ENCODE measurements at places on chromosomes 11 and 22. TPM values are rescaled to one million over a fixed set of nuclear protein-coding genes. Genes with fewer than 3 reads are reported as not detected.

CEND1 gene
- 0.24 TPM for polyA plus RNA-seq

PANX3 gene
- not detected for polyA plus RNA-seq

BANF1 gene
- 225 TPM for polyA plus RNA-seq

VSIG10L2 gene
- not detected for polyA plus RNA-seq

KCNQ1OT1 gene
- polyA plus RNA-seq, result 2.5 TPM

SREBF2 gene
- 92.9 TPM for polyA plus RNA-seq

OR4D5 gene
- not detected for polyA plus RNA-seq

RASSF10 gene
- polyA plus RNA-seq, result 13.5 TPM

CCDC88B gene
- polyA plus RNA-seq, result 7.4 TPM

NCAM1 gene
- polyA plus RNA-seq, result 39.0 TPM

TNNT3 gene
- 2.5 TPM for polyA plus RNA-seq

SCT gene
- polyA plus RNA-seq, result 1.2 TPM

P2RX6 gene
- 1.6 TPM for polyA plus RNA-seq

DNA sequence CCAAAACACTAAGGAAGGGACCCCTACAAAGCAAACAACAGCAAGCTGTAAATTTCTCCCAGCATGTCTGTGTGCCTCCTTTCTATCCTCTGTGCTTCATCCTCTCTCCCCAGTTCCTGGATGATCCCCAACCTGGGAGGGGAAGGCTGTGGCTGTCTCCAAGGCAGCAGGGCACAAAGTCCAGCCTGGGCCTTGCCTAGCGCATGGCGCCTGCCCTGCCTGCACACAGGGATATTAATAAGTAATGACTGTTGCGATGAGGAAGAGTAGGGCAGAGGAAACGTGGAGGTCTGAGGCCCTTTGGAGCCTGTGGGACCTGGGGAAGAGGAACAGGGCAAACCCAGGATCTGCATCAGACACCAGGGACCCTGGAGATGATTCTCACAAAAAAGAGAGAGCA lies 2.0 kb downstream of the USH1C start:
- DNase-seq, result no peak

DNA sequence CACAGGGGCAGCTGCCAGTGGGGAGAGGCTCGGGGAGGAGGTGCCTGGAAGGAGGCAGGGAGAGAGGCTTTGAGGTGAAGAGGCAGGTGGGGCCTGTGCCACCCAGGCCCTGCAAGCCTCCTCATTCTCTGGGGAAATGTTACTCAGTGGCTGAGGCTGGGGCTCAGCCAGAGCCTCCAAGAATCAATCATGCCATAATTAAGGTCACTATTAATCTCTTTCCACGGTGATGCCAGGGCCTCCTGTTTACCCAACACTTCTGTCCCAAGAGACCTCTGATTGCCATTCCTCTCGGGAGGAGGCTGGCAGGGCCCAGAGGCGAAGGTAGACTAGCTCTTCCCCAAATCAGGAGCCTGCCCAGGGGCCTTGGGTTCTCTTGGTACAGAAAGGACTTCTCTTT lies 38.4 kb downstream of the GDPD5 start:
- DNase-seq, result no peak

DNA sequence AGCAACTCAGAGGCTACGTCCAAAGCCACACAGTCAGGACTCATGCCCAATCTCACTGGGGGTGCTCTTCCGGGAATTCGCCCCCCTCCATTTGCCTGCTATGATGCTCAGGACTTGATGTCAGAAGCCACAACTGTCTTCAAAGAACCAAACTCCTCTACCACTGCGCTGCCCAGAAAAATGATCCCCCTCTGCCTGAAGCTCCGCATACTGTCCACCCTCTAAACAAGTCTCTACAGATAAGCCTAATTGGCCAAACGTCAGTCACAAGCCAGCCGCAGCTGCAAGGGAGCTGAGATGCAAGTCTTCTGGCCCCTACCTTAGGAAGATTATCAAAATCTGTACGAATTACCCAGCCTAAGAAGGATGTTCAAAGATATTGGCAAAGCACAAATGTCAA lies 294.6 kb downstream of the BUD13 start:
- DNase-seq, result no peak

GRCh38 chr22:37972527-37972926 lies 11.8 kb downstream of the SOX10 start:
- no peak for DNase-seq

DNA sequence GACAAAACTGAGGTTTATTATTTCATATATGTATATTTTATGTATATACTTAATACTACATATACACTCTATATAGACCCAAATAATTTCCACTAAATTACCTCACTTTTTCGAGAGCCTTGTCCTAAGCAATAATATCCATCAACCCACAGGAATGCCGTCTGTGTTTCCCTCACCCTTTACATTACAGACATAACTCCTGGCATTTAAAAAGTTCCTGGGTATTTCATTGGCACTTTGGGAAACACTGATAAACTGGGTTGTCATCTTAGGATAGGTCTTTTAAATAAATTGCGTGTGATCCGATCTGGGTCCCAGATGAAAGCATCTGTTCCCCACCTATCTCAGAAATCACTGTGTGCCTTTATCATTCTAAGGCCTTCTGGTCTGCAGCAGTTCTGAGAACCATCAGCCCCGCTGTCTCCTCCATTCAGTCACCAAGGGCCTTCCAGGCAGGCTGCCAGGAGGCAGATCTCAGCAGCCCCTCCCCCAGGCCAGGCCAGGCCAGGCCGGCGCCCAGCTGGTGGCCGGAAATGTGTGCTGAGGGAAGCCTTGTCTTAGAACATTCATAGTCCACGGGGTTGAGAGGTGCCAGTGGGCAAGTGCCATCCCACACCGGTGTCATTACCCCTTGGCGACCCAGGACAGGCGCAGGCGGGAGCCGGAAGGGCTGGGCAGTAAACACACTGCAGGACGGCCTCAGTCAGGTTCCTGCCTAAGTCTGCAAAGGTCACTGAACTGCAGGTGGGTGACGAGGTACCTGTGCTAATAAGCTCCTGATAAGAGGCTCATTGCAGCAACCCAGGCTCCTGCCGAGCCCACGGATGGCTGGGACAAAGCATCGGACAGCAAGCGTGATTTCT lies 3.3 kb downstream of the FGF19 start:
- peak; percentile 89 for DNase-seq

- DNase-seq, result no peak
Measured at GRCh38 chr11:12860827-12861226, 148.3 kb upstream of the RASSF10 start.

GRCh38 chr22:22789922-22790845 lies 97.4 kb upstream of the IGLL5 start:
- no peak for DNase-seq

GRCh38 chr11:98180511-98180910 lies 840.2 kb upstream of the CNTN5 start:
- DNase-seq, result no peak

- DNase-seq, result no peak
Measured at GRCh38 chr11:16086229-16086819, 270.0 kb downstream of the SOX6 start.

GRCh38 chr11:63244862-63245261 lies 1.5 kb upstream of the SLC22A25 start:
- no peak for DNase-seq

DNA sequence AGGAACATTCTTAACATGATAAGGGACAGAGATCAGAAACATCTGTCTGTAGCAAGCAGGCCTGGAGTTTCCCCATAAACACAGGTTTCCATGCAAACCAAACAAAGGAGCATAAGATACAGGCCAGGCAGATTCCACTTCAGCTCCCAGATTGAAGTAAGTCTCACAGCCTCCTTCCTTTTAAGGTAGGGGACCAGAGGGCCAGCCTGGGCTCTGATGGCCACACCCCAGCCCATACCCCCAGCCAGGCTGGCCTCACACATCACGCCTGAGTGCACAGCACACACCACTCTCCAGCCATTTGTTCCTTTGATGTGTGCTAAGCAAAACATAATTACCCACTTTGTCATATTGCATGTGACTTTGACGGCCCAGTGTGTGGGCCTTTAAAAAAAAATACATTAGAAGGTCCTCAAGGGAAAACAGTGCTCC lies 518.7 kb downstream of the NTM start:
- peak; percentile 66 for DNase-seq

GRCh38 chr11:11798586-11799438 lies 43.0 kb upstream of the USP47 start:
- DNase-seq, result peak; percentile 51

GRCh38 chr22:34738661-34739400 lies 327.1 kb upstream of the ISX start:
- DNase-seq, result no peak

GRCh38 chr11:90558328-90558865 lies 335.5 kb upstream of the CHORDC1 start:
- DNase-seq, result no peak

DNA sequence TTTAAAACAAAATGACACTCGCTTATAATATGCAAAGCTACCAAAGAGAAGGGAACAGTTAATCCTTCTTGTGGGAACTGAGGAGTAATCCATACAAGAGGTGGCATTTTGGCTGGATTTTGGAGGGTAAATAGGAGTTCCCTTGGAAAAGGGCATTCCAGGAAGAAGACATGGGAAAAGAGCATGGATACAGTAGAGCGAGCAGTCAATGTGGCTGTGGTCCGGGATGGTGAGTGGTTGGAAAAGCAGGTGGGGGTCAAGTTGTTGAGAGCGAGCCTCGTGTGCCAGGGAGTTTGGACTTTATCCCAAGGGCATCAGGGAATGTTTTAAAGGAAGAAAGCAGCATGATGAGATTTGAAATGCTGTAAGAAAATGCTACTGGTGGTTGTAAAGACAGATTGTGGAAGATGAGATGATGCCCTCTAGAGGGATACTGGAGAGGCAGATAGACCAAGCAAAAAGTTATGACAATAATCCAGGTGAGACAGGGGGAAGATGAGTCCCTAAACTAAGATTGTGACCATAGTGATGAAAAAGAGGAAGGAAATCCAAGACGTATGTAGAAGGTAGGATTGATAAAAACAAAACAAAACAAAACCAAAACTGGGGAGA lies 3.8 kb upstream of the MMP7 start:
- no peak for DNase-seq

- no peak for DNase-seq
Measured at GRCh38 chr11:824292-824880, 3.3 kb upstream of the CRACR2B start.

GRCh38 chr22:23519442-23520157 lies 60.5 kb downstream of the IGLL1 start:
- DNase-seq, result no peak

DNA sequence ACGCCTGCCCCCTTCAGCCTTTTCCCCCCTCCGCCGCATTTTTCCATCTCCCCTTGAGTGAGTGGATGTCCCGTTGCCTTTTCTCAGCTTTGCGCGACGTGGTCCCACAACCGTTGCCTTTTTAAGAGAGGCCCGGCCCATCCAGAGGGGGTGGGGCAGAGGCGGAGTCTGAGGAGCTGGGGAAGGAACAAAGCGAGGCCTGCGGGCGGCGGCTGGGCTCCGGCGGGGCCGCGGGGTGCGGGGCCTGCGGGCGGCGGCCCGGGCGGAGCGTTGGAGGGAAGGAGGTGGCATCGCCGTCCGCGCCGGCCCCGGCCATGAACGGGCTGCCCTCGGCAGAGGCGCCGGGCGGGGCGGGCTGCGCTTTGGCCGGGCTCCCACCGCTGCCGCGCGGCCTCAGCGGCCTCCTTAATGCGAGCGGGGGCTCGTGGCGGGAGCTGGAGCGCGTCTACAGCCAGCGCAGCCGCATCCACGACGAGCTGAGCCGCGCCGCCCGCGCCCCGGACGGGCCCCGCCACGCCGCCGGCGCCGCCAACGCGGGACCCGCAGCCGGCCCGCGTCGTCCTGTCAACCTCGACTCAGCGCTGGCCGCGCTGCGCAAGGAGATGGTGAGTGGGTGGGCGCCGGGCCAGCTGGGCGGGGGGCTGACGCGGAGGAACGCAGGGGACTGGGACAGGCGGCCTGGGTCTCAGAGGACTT lies at the start of gene FAM89B:
Gene FAM89B (plus strand): TSS at position 183 of the 696 bp plus-strand sequence. CDS start 132 bp downstream, at position 315.
- peak; percentile 87 for DNase-seq

DNA sequence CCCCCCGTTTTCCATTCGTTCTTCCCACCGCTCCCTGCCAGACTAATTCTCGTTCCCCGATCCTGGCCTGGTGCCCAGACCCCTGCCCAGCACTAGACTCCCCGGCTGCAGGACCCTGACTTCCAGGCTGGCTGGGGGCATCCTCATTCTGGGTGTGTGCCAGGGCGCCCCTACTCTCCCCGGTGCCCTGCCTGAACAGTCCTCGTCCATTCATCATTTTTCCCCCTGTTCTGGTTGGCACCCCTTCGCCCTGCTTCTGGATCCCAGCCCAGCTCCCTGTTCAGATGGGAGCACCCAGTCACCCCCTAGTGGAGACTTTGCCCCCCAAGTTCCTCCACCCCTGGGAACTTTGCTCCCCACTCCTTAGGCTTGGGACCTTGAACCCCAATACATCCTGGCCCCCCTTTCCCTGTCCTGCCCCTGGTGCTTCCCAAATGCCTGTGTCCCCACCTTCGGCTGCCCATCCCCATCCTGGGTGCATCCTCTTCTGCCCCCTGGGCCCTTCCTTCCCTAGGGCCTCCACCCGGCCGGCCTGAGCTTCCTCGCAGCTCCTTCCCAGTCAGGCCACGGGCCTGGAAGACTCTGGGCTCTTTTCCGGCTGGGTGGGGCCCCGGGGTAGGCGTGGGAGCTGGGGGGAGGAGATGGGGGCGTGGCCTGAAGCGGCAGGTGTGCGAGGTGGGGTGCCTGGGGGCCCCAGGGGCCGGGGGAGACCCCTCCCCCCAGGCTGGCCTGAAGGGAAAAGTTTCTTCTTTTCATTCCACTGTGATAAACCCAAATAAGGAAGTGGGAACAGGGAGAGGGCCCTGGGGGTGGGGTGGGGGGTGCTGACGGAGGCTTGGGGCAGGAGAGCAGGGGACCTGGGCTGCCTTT lies 908 bp downstream of the PLCB3 start:
- DNase-seq, result no peak

DNA sequence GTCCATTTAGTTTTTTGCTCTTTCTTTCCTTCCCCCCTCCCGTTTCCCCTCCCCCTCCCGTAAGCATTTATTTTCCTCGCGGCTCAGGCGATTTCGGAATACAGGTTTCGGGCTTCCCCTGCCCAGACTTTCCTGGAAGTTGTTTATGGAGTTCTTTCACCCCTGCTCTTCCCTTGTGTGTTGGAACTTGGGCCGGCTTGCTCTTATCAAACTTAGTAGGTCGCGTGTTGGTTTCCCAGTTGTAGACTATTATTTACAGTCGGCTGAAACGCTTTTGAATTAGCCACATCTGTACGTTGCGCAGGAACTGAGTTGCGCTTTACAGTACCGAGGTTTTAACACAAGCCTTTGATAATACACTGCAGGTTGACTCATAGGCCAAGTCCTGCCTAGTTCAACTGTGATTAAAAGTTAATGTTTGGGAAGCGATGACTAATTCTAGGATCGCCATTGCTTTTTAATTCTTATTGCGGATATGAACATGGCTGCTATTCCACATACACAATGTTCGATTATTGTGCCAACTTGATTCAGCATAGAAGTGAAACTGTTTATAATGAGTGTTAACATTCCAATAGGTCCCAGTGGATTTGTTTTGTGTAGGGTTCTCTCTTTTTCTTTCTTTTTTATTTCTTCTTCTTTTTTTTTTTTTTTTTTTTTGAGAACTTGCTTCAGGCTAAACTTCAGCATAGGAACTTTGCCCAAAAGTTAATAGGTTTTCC lies 1.7 kb downstream of the YAP1 start:
- no peak for DNase-seq

- no peak for DNase-seq
Measured at GRCh38 chr11:7596975-7597391, 76.3 kb downstream of the CYB5R2 start.
